H1 (cell line): ENCODE measurements at places on chromosomes 16 and 17. TPM values are rescaled to one million over a fixed set of nuclear protein-coding genes. Genes with fewer than 3 reads are reported as not detected.

NDE1 gene
- total RNA-seq: 41.3 and 43.5 TPM in 2 replicates

GRCh38 chr16:14650629-14651028, 17.9 kb downstream of the BFAR start:
- no peak for DNase-seq

DNA sequence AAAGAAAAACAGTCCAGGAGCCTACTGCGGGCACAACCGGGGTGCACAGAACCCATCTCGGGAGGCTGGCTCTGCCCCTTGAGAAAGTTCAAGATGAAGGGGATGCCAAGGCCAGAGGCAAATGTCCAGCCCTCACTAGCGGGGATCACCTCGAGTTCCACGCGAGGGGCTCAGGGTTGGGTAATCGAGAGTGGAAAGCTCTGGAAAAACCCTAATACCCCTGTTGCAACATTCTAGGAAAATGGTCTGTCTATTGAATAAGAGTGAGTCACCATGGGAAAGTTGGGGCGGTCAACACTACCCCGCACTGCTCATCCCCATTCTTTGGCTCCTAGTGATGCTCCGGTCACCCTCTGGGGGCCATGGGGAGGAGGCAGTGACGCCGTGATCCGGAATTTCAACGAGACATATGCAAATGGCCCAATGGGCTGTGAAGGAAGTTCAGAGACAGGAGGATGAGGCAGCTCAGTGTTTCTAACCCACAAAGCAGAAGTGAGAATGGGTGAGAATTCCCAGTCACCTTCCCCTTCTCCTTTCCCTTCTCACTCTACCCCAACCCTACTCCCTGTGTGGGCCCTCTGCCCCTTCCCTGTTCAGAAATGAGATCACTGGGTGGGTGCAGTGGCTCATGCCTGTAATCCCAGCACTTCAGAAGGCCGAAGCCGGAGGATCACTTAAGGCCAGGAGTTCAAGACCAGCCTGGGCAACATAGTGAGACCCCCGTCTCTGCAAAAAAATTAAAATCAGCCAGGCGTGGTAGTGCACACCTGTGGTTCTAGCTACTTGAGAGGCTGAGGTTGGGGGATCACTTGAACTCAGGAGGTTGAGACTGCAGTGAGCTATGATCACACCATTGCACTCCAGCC, 22.4 kb downstream of the SOCS3 start:
- DNase-seq: no peak

PPL gene
- 28.8 and 29.5 TPM in 2 replicates for total RNA-seq

DNA sequence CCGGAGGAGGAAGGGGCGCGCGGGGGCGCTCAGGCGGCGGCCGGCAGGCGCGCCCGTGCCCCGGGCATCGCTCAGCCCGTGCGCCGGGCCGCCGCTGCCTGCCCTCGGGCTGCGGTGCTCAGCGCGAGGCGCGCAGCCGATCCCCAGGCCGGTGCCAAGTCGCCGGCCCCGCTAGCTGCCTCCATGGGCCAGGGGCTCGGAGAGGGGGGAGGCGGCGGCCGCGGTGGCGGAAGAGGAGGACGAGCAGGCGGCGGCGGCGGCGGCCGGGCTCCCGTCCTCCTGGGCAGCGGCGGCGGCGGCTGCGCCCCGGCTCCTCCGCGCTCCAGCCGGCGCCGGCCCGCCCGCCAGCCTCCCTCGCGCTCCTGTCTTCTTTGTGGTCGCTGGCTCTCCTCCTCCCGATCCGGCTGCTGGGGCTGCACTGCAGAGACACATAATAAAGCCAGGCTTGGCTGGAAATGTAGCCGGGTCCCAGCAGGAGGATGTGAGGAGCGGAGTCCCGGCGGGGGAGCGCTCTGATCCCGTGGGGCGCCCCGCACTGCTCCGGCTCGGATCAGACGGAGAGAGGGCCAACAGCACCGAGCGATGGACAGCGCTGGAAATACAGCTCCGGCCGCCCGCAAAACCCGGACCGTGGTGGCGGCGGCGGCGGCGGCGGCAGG, 889 bp upstream of the ZNF423 start:
- DNase-seq: no peak
